ENCODE measurements at places on chromosomes 7 and 10. TPM values are rescaled to one million over a fixed set of nuclear protein-coding genes. Genes with fewer than 3 reads are reported as not detected.

Gene PAPOLB
- under 0.01 TPM for total RNA-seq

Gene BMPER
- 0.35 TPM for total RNA-seq

Gene RBP3
- total RNA-seq: under 0.01 TPM

Gene MALRD1
- total RNA-seq: 0.53 TPM

Gene A1CF
- not detected for total RNA-seq

Gene WNT16
- total RNA-seq: not detected

Gene CASP2
- total RNA-seq: 7.2 TPM

Gene CLCN1
- total RNA-seq: not detected

Gene ARF5
- 280 TPM for total RNA-seq

Gene MYPN
- 11.0 TPM for total RNA-seq

Gene SPDYE18
- not detected for total RNA-seq

Gene PNLIPRP3
- not detected for total RNA-seq

Gene PNLIPRP2
- not detected for total RNA-seq

Gene BTRC
- 9.0 TPM for total RNA-seq

Gene UCMA
- total RNA-seq: not detected

Gene FLNC
- 274 TPM for total RNA-seq

Gene COMMD3
- total RNA-seq: 38.3 TPM

Gene ZNF727
- not detected for total RNA-seq

Gene DCLRE1C
- total RNA-seq: 5.5 TPM

Gene CNPY1
- total RNA-seq: not detected

Gene BET1
- total RNA-seq: 37.9 TPM

Gene CDK5
- total RNA-seq: 19.3 TPM

Gene SFTPA1
- not detected for total RNA-seq

Measured in myometrial cell (primary cell).